ENCODE measurements at places on chromosomes 7 and 10. TPM values are rescaled to one million over a fixed set of nuclear protein-coding genes. Genes with fewer than 3 reads are reported as not detected.

The ADCYAP1R1 gene
- total RNA-seq: 0.19 TPM

The NOS3 gene
- total RNA-seq: 5.8 TPM

The ADRB1 gene
- total RNA-seq: under 0.01 TPM

The ATOH7 gene
- 0.28 TPM for total RNA-seq

The CSGALNACT2 gene
- 41.2 TPM for total RNA-seq

The SPDYE9 gene
- total RNA-seq: not detected

The LRRN3 gene
- total RNA-seq: 10.5 TPM

The FAM131B gene
- total RNA-seq: 3.1 TPM

The CLDN3 gene
- not detected for total RNA-seq

The LRRC17 gene
- 147 TPM for total RNA-seq

The CUX1 gene
- total RNA-seq: 29.7 TPM

The CCL24 gene
- not detected for total RNA-seq

The NRCAM gene
- 2.3 TPM for total RNA-seq

The SH2D4B gene
- total RNA-seq: under 0.01 TPM

The PRPS1L1 gene
- not detected for total RNA-seq

The SEMA3E gene
- total RNA-seq: 0.38 TPM

The UMAD1 gene
- 13.4 TPM for total RNA-seq

The LMOD2 gene
- not detected for total RNA-seq

The SPDYE11 gene
- not detected for total RNA-seq

The SSBP1 gene
- total RNA-seq: 222 TPM

All from regular cardiac myocyte (primary cell).